ENCODE measurements at places on chromosomes 1 and 21.

DNA sequence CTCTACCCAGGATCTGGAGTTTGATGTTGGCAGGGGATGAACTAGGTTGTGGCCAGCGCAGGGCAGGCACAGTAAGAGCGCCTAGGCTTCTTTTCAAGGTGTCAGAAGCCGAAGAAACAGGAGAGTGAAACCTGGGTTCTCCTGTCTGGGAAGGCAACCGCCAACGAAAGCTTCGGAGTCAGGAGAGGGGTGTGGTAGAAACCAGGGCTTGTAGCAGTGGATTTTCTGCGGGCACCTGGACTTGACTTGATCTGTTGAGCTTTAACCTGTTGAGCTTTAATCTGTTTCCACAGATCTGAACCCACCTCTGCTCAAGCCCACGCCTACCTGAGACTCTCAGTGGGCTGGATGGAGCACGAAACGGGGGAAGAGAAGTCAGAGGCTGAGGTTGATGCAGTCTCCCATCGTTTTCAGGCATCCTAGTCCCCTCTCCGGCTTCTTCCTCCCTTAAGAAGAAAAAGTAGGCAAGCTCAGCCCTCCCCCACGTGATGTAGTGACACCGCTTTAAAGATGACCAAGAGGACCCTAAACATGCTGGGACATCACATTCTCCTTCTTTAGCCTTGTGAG lies 9.3 kb downstream of the HLX start:
- DNase-seq = no peak

DNA sequence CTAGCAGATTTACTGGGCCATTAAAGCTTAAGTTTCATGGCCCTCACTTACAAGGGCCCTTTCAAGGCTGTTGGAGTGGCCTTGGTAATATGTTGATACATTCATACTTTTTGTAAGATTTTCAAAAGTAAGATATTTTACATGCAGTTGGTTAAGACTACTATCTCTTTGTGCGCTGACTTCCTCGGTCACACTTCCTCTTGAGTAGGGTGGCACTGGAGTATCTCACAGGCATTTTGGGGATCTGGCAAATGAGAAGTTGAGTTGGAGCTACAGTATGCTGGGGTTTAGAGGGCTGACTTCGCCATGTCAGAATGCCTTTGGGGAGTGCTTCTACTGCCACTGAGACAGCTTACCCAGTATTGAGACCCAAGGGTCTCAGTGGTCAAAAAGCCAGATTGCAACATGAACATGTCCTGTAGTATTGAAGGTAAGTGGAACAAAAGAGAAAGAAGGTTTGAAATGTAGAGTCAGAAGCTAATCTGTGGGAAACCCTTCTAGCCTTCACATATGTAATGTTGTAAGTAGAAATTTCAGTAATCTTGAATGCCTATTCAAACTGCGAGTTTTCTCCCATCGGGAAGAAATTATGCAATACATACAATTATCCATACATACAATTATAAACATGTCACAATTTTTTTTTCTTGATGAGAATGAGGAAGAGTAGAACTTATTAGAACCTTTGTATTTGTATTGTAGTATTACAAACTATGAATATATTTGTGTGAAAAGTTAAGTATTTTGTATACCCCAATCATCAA lies 32.3 kb upstream of the RALGPS2 start:
- no peak for DNase-seq

- no peak for DNase-seq
Measured at GRCh38 chr1:57615956-57616355, 192.1 kb upstream of the DAB1 start.

- no peak for DNase-seq
Measured at GRCh38 chr1:172827301-172827700, 168.4 kb downstream of the FASLG start.

DNA sequence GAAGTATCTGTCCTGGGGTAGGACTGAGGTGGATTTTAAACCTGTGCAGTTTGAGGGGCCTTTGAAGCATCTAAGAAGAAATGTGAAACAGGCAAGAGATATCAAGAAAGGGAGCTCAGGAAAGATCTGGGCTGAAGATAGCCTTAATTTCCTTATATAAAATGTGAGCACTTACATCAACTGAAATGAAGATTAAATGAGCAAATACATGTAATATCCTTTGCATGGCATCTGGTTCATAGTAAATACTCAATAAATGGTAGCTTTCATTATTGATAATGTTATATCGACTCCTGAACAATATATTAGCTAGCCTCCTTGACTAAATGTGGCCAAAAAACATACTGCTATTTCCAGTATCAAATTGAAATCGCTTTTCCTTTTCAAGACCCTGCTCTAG lies 2.5 kb downstream of the LIN9 start:
- DNase-seq = no peak

GRCh38 chr21:39670701-39671100 lies 58.0 kb downstream of the B3GALT5 start:
- no peak for DNase-seq

GRCh38 chr1:115547696-115548095 lies 94.1 kb upstream of the VANGL1 start:
- DNase-seq = no peak

DNA sequence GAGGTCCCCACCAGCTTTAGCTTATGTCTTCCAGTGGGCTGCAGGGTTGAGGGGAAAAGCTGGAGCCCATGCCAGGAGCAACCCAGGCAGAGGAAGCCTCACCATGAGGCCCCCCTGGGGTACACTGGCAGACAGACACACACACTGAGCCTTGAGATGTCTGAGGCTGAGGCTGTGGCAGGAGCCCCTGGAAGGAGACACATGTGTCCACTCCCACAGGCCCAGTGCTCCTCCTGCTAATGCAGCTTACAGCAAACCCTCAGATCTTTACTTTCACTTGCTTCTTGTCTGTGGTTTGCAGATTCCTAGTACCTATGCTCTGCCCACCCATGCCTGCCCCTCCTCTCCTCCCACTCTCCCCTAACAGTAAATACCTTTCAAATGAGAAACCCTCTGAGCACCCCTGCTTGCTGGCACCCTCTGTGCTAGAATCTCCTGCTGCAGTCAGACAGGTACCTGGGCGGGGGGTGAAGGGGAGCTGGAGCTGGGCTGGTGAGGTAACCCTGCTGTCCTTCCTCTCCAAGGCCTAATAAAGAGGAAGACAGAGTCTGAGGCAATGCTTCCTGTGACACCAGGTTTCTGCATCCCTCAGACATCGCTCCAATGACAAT lies 63.4 kb upstream of the NEK2 start:
- DNase-seq = no peak

GRCh38 chr1:98556521-98557158 lies 104.9 kb upstream of the SNX7 start:
- DNase-seq = no peak

DNA sequence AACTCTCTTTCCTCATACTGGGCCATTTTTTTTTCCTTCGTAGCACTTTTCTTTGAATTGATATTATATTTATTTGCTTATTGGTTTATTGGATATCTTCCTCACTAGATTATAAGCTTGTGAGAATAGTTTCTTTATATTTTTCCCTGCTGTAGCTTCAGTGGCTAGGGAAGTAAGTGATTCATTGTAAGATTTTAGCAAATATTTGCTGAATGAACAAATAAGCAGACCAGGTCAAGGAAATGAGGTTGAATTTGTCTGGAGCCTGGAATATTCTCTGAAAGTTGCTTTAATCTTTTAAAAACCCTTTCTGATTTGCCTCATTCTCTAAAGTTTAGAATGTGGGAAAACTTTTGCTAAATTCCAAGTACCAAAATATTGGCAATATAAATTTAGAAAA lies 80.2 kb downstream of the RABGAP1L start:
- no peak for DNase-seq

GRCh38 chr1:214066936-214067335 lies 79.2 kb downstream of the PROX1 start:
- DNase-seq = no peak

GRCh38 chr21:34830386-34831170 lies 161.8 kb downstream of the CLIC6 start:
- no peak for DNase-seq

DNA sequence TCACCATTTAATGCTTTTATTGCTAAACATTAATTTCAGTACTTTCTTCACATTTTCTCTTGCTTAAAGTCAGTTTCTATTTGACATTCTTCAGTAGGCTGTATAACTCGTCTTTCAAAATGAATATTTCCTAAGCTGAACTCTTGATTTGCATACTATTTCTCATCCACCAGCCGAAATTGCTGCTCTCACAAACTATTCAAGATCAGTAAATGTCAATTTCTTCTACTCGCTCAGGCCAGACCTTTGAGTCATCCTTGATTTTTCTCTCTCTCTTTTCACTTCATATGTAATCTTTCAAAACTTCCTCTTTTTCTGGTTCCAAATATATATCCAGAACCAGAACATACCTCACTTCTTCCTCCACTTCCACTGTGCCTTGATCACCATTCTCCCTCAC lies 990.0 kb downstream of the KCNT2 start:
- no peak for DNase-seq

DNA sequence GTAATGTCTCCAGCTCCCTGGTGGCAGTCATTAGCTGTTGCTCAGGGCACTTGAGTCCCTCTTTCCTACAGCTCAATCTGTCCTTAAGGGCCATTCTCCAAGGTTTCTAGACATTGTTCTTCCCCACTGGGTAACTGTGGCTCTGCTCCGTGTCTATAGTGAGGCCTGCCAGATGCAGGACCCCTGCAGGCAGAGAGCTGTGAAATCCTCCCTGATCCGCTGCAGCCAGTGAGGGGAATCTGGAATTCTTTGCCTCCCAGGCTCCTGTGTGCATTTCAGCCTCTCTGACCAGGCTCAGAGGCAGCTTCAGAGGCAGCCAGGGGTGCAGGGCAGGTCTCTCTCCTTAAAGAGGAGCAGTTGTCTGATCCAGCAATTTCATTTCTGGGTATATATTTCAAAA lies 14.4 kb upstream of the IGSF21 start:
- no peak for DNase-seq

DNA sequence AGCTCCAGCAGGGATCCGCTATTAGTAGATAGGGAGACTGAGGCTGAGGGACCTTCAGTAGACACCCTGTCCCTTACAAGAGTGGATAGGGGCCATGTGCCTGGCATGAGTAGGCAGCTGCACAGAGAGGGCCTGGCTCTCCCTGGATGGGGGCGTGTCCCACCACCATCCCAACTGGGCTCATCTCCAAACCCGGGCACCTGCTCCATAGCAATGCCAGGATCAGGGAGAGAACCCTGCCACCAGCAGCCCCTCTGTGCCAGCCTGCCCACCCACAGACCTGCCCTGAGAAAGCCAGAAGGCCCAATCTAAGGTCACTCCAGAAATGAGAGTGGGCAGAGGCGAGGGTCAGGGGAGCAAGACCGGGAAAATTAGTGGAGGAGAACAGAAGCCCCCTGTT lies 121.3 kb downstream of the GRIK3 start:
- DNase-seq = no peak

Measured in activated CD4-positive, alpha-beta T cell treated with anti-CD3 and anti-CD28 coated beads for 1 hour (primary cell).